ENCODE measurements at places on chromosomes 3 and 15.

- peak; percentile 89 for DNase-seq
Observed at GRCh38 chr3:152385761-152386160, 117.0 kb downstream of the MBNL1 start.

DNA sequence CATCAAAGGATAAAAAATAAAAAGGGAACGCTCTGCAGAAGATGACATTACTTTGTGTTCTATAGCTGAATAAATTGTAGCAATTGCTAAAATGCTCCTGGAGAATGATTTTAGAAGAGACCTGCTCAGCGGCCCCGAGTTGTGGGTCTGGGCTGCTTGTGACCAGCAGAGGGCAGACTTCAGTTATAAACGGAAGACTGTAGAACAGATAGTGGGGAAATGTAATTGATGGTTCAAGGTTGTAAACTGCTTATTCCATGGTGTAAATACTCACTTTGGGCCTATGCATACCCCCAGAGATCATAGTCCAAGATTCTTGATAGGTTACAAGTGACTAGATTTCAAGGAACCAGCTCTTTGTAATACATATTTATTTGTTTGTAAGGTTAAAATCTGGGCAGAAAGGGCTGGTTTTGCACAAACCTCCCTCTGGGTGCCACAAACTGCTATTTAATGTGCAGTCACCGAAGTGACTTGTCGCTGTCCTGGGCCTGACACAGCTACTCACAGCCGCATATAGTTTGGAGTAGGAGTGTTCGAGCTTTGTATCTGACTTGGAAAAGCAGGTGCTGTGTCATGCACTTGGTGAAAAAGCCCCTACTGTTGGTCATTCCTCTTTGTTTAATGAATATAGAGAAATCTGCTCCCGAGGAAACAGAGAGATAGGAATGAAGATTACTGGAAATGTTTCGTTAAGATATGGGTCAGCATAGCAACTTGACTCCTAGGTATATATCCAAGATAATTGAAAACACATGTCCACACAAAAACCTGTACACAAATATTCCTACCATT is 34.7 kb upstream of the NDUFB4 start:
- DNase-seq, result peak; percentile 69

DNA sequence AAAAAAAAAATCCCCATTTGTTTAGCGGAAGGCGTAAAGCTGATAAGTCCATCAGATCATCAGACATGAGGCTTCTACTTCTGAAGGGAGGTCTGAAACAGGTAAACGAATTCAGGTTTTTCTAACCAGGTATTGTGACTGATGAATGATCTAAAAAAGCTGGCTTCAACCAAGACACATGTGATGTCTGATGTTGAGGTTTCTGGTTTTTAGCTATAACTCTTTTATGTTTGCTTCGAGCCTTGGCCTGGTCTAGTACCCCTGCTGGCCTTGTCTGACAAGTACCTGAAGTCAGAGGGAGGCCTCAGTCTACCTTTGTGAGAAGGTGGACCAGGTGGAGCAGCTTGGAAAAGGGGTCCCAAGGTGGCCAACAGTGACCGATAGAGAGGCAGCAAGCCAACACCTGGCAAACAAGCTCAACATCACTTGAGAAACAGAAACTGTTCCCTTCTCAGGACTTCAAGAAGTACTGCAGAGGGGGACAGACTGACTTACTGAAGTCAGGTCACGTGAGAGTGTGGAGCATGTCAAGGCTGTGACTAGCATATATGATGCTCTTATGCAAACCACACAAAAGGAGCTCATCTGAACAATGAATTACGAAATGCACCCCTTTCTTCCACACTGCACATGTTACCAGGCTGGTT is 33.0 kb upstream of the CA12 start:
- DNase-seq, result no peak

- DNase-seq, result no peak
Observed at GRCh38 chr15:24659622-24660021, 16.0 kb upstream of the NPAP1 start.

DNA sequence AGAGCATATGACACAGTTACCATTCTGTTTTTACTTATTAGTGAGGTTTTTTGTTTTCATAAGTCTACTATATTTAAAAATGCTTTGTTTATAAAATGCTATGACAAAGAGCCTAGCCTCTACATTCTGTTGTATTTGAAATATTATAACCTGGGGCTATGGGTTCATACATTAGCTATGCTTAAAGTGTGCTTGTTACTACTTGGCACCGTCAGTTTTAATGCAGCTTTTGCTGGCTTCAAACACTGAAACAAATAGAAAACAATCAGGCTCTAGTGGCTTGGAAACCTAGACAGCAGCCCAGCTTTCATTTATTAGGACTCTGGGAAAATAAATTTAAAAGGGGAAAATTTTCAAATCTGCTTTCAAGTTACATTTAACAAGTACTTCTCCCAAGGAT is 635.9 kb downstream of the CADM2 start:
- no peak for DNase-seq

GRCh38 chr15:92709110-92709790 is 53.7 kb upstream of the FAM174B start:
- no peak for DNase-seq

- no peak for DNase-seq
Observed at GRCh38 chr15:29713784-29714183, 108.5 kb downstream of the TJP1 start.

DNA sequence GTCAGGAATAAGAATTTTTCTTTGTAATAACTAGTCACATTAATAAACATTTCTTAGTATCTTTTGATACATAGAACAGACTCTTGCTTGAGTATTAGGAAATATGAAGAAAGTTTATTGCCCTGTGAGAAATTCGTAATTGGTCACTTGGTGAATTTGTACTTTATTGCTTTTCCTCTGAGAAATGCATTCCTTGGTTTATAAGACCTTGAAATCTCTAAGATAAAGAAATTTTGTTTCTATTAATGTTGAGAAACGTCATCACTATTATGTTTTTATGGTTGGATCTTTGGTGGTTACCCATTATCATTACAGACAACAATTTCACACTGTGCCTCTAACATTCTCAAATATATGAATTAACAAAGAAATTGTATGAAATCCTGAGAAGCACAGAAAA is 652.0 kb upstream of the NECTIN3 start:
- DNase-seq, result peak; percentile 55

GRCh38 chr3:174097686-174098085 is 700.1 kb downstream of the NLGN1 start:
- DNase-seq, result no peak

- no peak for DNase-seq
Observed at GRCh38 chr3:42412526-42413155, 2.2 kb upstream of the LYZL4 start.

GRCh38 chr15:92167451-92167850 is 226.2 kb upstream of the ST8SIA2 start:
- DNase-seq, result no peak

DNA sequence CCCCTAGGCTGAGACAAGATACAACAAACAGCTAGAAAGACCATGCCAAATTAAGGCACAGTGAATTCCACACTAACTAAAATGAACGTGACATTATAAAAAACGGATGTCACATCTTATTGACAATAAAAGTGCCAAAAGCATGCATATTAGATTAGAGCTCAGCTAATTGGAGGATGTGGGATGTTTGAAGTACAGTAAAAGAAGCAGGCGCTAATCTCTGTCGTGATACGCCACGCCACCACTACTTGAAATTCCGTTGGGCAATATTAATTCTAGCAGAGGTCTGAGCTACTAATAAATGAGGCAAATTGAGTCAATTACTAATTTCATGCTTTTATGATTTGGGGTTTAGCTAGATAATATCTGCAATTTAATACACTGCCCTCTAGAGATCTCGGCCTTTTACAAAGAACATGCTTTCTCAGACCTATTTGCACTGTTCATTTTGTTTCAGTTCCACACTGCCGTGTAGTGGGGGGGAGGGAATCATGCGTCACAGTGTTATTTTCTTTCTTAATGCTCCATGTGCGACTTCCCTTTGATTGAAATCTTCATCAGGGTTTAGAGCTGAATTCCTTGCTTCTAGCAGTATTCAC is 52.9 kb upstream of the ROBO2 start:
- DNase-seq, result no peak

DNA sequence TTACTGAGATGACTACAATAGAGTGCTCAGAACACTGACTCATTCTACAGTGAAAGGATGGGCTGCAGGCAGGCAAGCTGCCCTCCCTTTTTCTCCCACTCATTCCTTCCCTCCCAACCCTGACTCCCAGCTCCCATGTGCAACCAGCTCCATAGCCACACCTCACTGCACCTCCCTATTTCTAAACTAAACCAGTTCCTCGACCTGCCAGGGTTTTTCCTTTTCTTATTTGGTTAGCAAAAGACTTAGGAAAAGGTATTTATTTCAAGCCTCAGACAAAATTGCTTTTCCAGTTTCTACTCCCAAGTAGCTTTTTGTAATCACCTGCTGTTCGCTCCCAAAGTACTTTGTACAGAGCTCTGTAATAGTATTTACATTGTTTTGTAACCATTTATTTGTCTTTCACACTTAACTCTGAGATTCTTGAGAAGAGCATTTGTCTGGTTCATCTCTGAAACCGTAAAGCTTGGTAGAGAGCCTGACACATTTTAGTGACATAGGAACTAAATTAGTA is 2.2 kb downstream of the AADAC start:
- DNase-seq, result peak; percentile 53

- no peak for DNase-seq
Observed at GRCh38 chr3:19749448-19750017, 184.5 kb downstream of the EFHB start.

GRCh38 chr3:42183991-42184632 is 81.9 kb downstream of the CCK start:
- DNase-seq, result no peak

DNA sequence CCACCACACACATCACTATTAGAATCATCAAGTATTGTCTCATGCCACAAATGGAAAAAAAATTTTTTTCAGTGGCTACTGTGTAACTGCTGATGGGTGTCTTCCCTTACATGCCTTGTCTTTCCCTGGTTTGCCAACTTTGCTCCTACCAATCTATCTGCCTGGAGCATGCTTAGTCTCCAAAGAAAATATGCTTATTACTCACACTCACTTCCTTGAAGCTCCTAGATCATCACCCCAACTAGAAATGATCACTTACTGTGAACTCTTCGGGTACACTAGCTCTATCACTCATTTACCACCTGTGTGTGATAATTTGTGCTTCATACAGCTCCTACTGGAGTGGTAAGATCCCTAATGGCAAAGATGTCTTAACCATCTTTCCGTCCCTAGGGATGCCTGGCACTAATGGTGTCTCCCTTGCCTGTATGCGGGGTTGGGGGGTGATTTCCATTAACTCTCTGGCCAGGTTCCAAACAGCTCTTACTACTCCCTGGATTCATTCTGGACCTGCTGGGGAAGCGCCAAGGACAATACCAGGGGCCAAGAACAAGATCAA is 799 bp downstream of the VPS33B start:
- DNase-seq, result peak; percentile 49

DNA sequence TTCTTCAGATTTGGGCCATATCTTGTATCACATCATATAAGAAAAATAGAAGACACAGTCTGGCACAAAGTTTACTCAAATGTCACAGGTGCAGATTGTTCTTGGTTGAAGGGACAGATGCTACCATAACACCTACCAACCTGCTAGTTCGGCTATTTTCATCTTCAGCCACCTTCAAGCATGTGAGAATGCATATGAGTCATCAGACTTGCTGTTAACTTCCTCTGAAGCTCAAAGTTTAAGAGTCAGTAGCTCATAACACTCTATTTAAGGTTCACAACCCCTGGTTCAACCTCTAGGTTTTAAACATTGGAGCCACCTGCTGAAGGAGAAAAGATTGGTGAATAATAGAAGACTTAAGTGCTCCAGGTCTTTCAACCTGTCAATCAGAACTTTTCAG is 522.8 kb downstream of the NLGN1 start:
- peak; percentile 26 for DNase-seq

DNA sequence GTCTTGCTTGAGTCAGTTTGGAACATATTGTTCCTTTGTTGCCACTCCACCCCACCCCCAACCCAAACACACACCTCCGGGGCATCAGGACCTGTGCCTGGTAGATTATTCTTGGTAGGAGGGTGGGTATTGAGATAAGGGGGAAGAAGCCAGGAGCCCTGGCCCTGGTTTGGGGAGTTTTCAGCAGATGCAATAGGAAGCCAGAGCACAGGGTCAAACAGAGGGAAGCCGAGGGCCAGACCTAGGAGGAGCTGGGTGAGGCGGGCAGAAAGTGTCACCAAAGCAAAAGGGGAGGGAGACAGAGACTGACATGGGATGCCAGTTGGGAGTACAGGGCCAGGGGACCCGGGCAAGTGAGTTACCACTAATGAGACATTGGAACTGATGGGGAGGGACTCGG is 163.1 kb downstream of the RPLP1 start:
- DNase-seq, result no peak

GRCh38 chr3:38549082-38549481 is 52.9 kb downstream of the EXOG start:
- DNase-seq, result no peak

DNA sequence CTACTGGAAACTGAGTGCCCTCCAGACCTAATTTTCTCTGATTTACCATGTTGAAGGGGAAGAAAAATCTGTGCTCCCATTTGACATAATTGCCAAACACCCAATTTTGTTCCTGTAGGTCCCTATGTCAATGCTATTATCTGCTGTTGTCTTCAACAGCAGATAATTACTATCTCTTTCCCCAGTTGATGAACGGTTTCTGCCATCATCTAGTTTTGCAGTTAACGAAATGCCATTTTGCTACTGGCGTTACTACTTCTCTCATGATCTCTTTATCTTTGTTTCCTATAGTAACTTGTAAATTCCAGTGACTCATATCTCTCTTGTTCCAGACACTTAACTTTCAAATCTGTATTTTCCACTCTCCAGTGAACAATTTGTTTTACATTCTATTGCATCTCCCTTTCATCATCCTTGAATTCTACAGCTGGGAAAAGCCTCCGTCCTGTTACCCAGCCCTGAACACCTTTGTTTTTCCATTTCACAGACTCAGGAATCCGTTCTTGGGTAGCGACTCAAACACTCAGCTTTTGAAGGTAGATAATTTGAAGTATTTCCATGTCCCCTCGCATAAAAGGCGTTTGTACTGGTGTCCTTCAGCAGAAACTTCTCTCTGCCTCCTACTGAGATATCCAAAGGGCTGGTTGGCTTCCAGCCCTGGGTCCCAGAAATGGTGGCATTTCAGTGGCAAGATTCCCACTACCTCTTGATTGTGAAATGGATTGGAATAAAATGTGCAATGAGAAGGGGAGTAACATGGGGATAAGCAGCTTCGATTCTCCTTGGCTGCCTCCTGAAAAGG is 111.7 kb downstream of the FOXB1 start:
- DNase-seq, result peak; percentile 32

GRCh38 chr15:66884661-66885237 is 180.7 kb upstream of the SMAD3 start:
- DNase-seq, result no peak

GRCh38 chr15:57340682-57341259 is 35.5 kb upstream of the CGNL1 start:
- peak; percentile 65 for DNase-seq

DNA sequence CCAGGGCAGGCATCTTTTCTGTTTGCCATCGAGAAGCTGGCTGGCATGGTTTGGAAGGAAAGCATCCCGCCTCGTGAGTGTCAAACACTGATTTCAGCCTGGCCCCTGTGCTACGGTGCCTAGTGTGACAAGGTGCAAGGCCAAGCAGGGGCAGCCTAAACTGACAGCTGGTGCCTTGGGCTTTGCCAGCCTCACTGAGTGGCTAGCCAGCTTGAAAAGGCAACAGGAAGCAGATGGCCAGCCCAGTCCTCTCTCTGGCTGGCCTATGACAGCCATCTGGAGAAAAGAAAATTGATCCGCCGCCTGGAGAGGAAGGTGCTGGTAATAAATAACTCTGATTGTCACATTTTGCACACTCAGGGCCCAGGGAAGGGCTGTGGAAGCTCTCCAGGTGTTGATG is 52.2 kb downstream of the C3orf85 start:
- DNase-seq, result no peak
